Left ventricle myocardium inferior (tissue), 1 donor: ENCODE measurements at places on chromosomes 12 and 14. TPM values are rescaled to one million over a fixed set of nuclear protein-coding genes. Genes with fewer than 3 reads are reported as not detected.

PZP gene
- total RNA-seq, result 0.36 TPM

FCF1 gene
- 42.7 TPM for total RNA-seq

DEPDC4 gene
- total RNA-seq, result 0.47 TPM

KRT6A gene
- total RNA-seq, result not detected

RD3L gene
- 30.7 TPM for total RNA-seq

HECTD4 gene
- 23.4 TPM for total RNA-seq

LHX5 gene
- total RNA-seq, result not detected

ACOT6 gene
- total RNA-seq, result not detected

ZNF385A gene
- 7.1 TPM for total RNA-seq

BDKRB1 gene
- total RNA-seq, result not detected

DNA sequence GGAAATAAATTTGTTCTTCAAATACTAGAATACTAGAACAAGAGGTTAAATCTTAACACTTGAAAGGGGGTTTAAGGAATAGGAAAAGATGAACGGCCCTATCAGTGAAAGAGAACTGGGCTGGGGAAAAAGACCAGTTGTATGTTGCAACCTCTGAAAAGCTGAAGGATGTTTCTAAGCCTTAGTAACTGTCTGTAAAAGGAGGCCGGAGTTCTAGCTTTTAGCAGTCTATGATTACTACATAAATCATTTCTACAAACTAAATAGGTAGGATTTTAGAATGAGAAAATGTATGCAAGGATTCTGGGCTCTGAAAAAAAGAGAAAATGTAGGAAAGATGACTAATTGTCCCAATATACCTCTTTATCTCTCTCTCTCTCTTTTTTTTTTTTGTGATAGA is 4.9 kb downstream of the CERS5 start:
- H3K27me3 ChIP-seq, result no peaks in the 10 kb centered on the region
- H3K4me1 ChIP-seq, result peaks cover 23% of the 10 kb centered on the region
- DNase-seq, result no peak
- no peak overlapping the region for H3K27ac ChIP-seq
- peaks cover 4% of the 10 kb centered on the region for H3K36me3 ChIP-seq

DNA sequence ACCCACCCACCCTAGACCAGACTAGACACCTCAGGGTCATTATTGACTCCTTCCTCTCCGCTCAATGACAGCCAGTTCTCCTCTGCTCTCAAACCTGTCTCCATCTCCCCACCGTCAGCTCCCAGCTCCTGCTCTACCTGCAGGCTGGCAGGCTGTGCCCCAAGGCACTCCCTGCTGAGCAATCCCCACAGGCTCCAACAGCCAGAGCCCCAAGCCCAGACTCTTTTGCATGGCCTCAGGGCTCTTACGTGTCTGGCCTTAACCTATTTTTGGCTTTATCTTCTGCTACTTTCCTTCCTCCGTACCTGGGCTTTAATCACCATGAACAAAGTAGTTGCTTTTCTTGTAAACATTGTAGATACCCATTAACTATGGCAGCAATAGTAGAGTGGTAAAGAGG is 162.9 kb upstream of the PRMT8 start:
- H3K36me3 ChIP-seq, result no peaks in the 10 kb centered on the region
- H3K27ac ChIP-seq, result no peak overlapping the region
- H3K27me3 ChIP-seq, result no peaks in the 10 kb centered on the region

DNA sequence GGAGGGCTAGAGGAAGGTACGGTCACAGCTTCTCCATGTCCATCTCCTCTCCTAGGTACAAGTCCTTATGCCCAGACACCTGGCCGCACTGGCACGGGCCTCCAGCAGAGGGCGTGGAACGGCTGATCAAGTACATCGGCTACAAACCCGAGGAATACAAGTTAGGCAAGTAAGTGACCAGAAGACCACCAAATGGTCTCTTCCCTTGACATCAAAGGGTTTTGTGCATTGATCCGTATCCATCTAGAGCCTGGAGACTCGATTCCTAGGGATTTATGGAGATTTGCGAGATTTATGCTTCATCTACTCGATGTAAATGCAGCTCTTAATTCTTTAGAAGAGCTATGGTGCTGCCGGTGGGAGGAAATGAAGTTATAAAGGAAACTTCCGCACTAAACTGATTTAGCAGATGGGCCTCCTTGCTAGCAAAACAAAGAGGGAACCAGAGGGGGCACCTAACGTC is 44.2 kb downstream of the KCTD10 start:
- DNase-seq, result peak; percentile 84
- H3K27me3 ChIP-seq, result no peaks in the 10 kb centered on the region
- H3K36me3 ChIP-seq, result no peaks in the 10 kb centered on the region
- peak overlapping the region; percentile 57 for H3K27ac ChIP-seq

GRCh38 chr12:51986834-51987233 is 19.9 kb upstream of the TAMALIN start:
- no peak overlapping the region for H3K27ac ChIP-seq
- H3K4me1 ChIP-seq, result no peaks in the 10 kb centered on the region
- peaks cover 76% of the 10 kb centered on the region for H3K36me3 ChIP-seq
- no peak overlapping the region for H3K4me3 ChIP-seq

GRCh38 chr14:58796242-58797009 is 158.7 kb downstream of the DACT1 start:
- H3K36me3 ChIP-seq, result no peaks in the 10 kb centered on the region
- H3K4me1 ChIP-seq, result peaks cover 5% of the 10 kb centered on the region
- H3K27ac ChIP-seq, result no peak overlapping the region
- peaks cover 4% of the 10 kb centered on the region for H3K27me3 ChIP-seq

GRCh38 chr12:83110424-83110823 is 423.7 kb downstream of the TMTC2 start:
- no peak overlapping the region for H3K27ac ChIP-seq
- no peak overlapping the region for H3K4me3 ChIP-seq
- no peak for DNase-seq
- no peaks in the 10 kb centered on the region for H3K36me3 ChIP-seq
- no peaks in the 10 kb centered on the region for H3K4me1 ChIP-seq

DNA sequence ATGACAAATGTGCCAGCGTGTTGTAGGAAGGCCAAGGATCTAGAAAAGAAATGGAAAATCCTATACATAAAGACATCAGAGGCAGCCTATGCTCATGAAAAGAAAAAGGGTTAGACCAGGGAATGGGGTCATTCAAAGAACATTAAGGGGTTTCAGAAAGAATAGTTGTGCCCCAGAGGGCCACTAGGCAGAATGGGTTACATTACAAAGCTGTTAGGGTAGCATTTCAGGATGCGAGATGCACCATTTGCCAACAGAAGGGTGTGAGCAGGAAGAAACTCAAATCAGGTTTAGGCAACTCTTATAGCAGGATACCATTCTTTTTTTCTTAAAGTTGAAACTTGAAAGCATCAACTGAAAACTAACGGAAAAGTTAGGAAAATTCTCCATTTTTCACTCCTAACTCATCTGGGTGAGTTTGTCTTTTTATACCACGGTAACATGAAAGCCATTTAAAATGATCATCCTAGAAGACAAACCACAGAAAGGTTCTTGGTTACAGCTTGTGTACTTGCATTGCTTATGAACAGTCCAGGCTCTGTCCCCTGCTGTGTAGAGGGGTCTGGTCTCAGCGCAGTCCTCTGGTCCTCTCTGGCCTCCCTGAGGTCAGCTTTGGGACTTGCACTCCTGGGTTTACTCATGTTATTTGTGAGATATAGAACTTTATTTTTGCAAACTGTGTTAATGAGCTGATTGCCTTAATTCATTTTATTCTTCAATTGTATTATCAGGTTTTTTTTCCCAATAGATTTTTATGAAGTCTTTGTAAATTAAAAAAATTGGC is 209.1 kb downstream of the DACT1 start:
- H3K27me3 ChIP-seq, result no peaks in the 10 kb centered on the region
- DNase-seq, result no peak
- no peaks in the 10 kb centered on the region for H3K36me3 ChIP-seq
- no peak overlapping the region for H3K4me3 ChIP-seq
- no peaks in the 10 kb centered on the region for H3K4me1 ChIP-seq

- no peaks in the 10 kb centered on the region for H3K36me3 ChIP-seq
- DNase-seq, result no peak
- no peak overlapping the region for H3K4me3 ChIP-seq
These were observed 23.1 kb downstream of the CATSPERB start for GRCh38 chr14:91708795-91709194.

GRCh38 chr12:43132291-43132690 is 419.7 kb downstream of the ADAMTS20 start:
- no peaks in the 10 kb centered on the region for H3K36me3 ChIP-seq
- no peaks in the 10 kb centered on the region for H3K4me1 ChIP-seq
- no peak for DNase-seq
- H3K27me3 ChIP-seq, result no peaks in the 10 kb centered on the region
- no peak overlapping the region for H3K27ac ChIP-seq
- no peak overlapping the region for H3K4me3 ChIP-seq

GRCh38 chr14:68082698-68083291 is 263.2 kb downstream of the RAD51B start:
- H3K27me3 ChIP-seq, result peaks cover 4% of the 10 kb centered on the region
- no peak for DNase-seq
- no peaks in the 10 kb centered on the region for H3K36me3 ChIP-seq
- no peak overlapping the region for H3K27ac ChIP-seq
- peaks cover 6% of the 10 kb centered on the region for H3K4me1 ChIP-seq
- no peak overlapping the region for H3K4me3 ChIP-seq

- H3K4me1 ChIP-seq, result no peaks in the 10 kb centered on the region
- DNase-seq, result no peak
- H3K27ac ChIP-seq, result no peak overlapping the region
- H3K4me3 ChIP-seq, result no peak overlapping the region
These were observed 710.4 kb upstream of the FLRT2 start for GRCh38 chr14:84819528-84819927.

DNA sequence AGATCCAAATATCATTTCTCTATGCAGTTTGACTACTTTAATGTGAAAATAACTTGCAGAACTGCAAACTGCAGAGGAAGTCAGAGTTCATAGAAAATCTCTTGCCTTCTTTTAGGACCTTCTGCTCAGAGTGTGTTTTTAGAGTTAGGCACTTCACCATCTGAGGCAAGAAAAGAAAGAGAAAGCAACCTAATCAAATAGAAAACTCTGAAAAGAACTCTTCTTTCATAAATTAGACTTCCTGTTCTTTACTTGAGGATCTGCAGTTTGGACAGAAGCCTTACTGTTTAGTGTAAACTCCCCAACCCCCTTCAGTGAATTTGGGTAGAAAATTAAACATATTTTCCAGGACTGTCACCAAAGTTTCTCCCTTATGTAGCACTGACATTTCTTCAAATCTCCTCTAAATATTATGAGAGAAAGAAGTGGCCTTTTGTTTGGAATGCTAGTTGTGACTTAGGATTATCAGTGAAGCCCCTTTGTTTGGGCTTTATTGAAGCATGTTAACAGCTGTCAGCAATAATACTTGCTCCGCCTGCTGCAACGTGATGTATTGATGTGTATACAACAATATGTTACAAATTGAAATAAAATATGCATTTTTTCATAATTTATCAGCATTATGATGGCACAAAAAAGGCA is 99.5 kb downstream of the PDZRN4 start:
- no peaks in the 10 kb centered on the region for H3K36me3 ChIP-seq
- H3K4me3 ChIP-seq, result no peak overlapping the region
- no peaks in the 10 kb centered on the region for H3K27me3 ChIP-seq
- no peaks in the 10 kb centered on the region for H3K4me1 ChIP-seq

GRCh38 chr14:47843236-47843635 is 167.8 kb upstream of the MDGA2 start:
- H3K4me3 ChIP-seq, result no peak overlapping the region
- H3K4me1 ChIP-seq, result no peaks in the 10 kb centered on the region
- no peaks in the 10 kb centered on the region for H3K27me3 ChIP-seq
- H3K36me3 ChIP-seq, result no peaks in the 10 kb centered on the region
- DNase-seq, result no peak

DNA sequence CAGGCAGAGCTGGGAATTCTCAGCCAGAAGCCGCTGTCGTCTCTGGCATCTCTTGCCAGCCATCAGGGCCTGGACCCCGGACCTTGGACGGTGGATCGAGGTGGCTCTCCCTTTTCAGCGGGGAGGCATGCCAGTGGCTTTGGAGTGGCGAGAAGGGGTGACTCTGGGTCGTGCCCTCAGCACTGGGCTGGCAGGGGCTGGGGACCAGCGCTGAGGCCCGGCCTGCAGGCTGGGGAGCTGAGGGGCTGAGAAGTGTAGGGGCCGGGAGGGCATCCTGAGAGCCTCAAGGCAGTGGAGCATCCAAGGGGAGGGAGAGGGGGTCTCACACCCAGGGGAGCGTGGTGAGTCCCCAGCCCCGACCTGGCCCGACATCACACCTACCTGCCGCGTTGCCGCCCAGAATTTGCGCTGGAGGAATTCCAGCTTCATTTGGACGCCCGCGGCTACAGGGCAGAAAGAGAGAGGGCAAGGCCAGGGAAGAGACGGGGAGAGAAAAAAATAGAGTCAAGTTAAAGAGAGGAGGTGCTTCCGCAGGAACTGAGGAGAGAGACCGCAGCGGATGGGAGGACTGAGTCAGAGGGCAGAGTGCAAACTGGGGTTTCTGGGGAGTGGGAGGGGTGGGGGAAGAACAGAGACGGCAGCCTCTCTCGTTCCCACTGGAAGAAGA is 9.0 kb upstream of the LRTM2 start:
- no peak for DNase-seq
- no peaks in the 10 kb centered on the region for H3K36me3 ChIP-seq
- peaks cover 35% of the 10 kb centered on the region for H3K27me3 ChIP-seq
- H3K4me1 ChIP-seq, result peaks cover 3% of the 10 kb centered on the region
- no peak overlapping the region for H3K4me3 ChIP-seq

DNA sequence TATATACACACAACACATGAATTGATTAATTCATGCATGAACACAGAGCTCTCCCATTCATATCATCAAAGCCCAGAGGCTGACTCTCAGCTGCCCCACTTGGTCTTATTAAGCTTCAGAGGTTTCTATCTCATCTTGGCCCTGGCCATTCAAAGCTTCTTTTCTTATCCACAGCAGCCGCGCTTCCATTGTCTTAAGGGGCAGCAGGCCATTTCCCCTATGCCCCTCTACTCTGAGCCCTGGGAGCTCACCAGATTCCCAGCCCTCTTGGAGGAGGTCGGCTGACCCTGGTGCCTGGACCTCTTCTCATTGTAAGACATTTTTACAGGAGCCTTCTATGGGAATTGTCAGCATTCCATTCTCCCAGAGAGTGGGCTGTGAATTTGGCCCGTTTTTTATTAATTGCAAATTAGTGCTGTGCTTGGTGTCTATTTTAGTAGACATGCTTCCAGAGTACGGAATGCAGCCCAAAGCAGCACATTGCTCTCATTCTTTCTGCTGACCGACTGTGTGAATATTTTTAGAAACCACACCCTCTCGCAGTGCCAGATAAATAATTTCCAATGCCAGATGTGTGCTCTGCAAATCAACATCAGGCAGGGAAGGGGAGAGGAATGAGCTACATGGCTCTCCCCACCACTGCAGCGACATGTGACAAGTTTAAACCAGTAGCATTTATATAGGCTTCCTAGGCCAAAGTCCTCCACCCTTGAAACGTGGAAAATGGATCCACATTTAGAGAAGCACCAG is 58.5 kb downstream of the NUAK1 start:
- H3K27ac ChIP-seq, result peak overlapping the region; percentile 82
- peaks cover 47% of the 10 kb centered on the region for H3K36me3 ChIP-seq
- no peak for DNase-seq
- peaks cover 95% of the 10 kb centered on the region for H3K4me1 ChIP-seq
- peak overlapping the region; percentile 10 for H3K4me3 ChIP-seq

GRCh38 chr14:93713726-93714405 is 74.4 kb downstream of the PRIMA1 start:
- peaks cover under 1% of the 10 kb centered on the region for H3K4me1 ChIP-seq
- H3K27me3 ChIP-seq, result peaks cover 40% of the 10 kb centered on the region
- H3K27ac ChIP-seq, result no peak overlapping the region
- no peak for DNase-seq
- H3K36me3 ChIP-seq, result no peaks in the 10 kb centered on the region

- H3K27me3 ChIP-seq, result no peaks in the 10 kb centered on the region
- H3K36me3 ChIP-seq, result no peaks in the 10 kb centered on the region
- DNase-seq, result no peak
- peaks cover 66% of the 10 kb centered on the region for H3K4me1 ChIP-seq
- H3K27ac ChIP-seq, result peak overlapping the region; percentile 79
These were observed 127.4 kb downstream of the CRADD start for GRCh38 chr12:93804392-93805179.
